ENCODE measurements at places on chromosomes 6 and 20.

DNA sequence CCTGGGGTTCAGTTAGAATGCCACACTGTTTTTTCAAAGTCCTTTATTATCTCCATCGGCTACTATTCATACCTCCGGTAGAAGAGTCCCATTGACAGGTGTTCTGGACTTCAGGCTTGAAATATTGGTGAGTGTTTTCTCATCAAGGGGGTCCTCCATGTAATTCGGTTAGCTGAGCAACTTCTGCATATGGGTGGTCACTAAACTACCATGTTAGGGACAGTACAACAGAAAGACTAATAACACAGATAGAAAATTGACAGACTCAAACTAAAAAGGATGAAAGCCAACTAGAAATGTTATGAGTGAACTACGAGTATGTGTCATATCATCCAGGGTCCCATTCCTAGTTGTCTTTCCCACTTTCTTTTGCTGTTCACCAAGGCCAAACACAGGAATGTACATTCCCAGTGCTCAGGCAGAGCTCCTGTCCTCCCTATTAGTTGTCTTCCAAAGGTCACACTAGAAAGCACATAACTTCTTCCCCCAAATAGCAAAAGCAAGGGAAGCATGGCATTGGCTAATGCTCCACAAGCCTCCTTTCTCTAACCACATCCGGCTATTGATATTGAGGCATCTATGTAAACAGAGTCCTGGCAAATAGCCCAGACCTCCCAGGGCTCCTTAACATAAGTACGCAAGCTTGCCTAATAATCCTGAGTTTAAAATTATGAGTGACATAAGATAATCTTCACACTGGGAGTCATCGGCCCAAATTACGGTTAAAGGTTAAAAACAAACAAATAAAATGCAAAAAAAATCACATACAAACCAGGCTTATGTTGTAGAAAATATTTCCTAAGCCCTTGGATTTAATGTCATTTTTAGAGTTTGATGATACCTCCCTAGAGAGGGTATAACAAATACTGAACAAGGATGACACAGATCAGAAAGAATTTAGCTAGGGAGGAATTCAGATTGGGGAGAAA, 13.2 kb downstream of the CCN2 start:
- DNase-seq = no peak

- no peak for DNase-seq
Observed at GRCh38 chr20:18662279-18663040, 74.6 kb downstream of the DTD1 start.

- DNase-seq = no peak
Observed at GRCh38 chr6:106451439-106451838, 90.9 kb downstream of the CRYBG1 start.

DNA sequence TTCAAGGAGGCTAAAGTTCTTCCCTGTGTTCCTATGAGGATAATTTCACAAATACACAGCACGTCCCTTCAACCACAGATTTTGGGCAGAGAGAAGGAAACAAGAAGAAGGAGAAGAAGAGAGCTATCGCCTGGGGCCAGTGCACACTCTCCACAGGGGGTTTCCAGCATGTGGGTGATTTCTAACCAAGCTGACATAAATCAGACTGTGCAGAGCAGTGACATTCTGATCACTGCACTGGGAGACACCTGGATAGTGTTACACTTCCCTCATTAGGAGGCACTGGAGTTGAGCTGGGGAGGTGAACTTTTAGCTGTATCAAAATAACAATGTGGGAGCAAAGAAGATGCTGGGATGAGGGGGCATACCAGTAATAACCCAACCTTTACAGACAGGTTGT, 71.8 kb upstream of the CENPW start:
- DNase-seq = no peak

DNA sequence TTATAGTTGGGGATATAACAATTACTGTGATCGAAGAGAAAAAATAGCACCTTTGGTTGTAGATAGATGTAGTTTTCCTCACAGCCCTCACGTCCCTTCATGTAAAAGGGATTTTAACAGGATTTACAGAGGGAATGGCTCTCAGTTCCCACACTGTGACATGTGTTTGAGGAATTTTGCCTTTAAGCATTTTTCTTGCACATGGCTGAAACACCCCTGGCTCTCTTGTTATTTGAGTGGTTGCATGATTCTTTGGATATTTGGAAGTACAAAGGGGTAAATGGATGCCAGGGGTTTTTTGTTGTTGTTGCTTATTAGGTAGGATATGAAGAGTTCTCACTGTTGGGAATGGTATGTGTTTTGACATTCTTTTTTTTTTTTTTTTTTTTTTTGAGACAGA, 48.2 kb downstream of the JAG1 start:
- no peak for DNase-seq

DNA sequence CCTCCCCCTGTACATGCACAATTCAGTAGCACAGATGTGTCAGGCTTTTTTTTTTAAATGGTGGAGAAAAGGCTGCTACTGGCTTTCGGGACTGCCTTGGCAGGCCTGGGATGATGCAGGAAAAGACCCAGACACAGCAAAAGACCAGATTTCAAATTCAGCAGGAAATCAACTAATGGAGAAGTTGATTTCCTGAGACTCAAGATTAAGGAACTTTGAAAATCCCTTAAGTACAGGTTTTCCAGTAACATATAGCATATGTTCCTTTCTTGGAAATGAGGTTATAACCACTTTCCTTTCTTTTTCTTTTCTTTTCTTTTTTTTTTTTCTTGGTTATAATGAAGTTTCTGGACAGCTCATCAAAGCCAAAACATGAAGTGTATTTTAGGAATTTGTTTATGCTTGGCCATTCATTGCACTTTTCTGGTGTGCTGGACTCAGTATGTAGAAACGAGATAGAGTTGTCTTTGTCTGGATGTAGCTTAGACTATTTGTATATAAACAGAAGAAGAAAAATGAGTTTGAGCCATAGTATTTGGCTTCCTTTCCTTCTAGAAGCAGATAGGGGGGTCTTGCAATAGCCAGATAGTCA, 119.4 kb downstream of the SASH1 start:
- DNase-seq = no peak

DNA sequence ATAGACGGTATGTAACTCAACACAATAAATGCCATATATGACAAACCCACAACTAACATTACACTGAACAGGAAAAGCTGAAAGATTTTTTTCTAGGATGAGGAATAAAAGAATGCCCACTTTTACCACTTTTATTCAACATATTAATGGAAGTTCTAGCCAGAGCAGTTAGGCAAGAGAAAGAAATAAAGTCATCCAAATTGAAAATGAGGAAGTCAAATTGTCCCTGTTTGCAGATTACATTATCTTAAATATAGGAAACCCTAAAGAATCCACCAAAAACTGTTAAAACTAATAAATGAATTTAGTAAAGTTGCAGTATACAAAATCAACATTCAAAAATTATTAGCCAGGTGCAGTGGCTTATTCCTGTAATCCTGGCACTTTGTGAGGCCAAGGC, 24.6 kb upstream of the ADGB start:
- DNase-seq = no peak

GRCh38 chr6:168620578-168620977, 179.6 kb downstream of the SMOC2 start:
- DNase-seq = no peak

Measured in HS-5 (cell line).